ENCODE measurements at places on chromosomes 1 and 21. TPM values are rescaled to one million over a fixed set of nuclear protein-coding genes. Genes with fewer than 3 reads are reported as not detected.

The C1QA gene
- 10.4 TPM for total RNA-seq

The ATAD3C gene
- total RNA-seq, result 2.1 TPM

The FAM72C gene
- 2.8 TPM for total RNA-seq

The RGSL1 gene
- not detected for total RNA-seq

The YBEY gene
- total RNA-seq, result 11.9 TPM

The HES3 gene
- total RNA-seq, result not detected

The CR1L gene
- total RNA-seq, result not detected

The LCE1C gene
- 1.00 TPM for total RNA-seq

The CLIC6 gene
- 0.60 TPM for total RNA-seq

The SLC26A9 gene
- total RNA-seq, result 2.3 TPM

The TMPRSS15 gene
- total RNA-seq, result not detected

The SAMSN1 gene
- total RNA-seq, result 2.2 TPM

The INAVA gene
- total RNA-seq, result 54.8 TPM

The CASQ1 gene
- total RNA-seq, result 0.28 TPM

The OR6N1 gene
- not detected for total RNA-seq

The TSPAN2 gene
- 0.68 TPM for total RNA-seq

The CDA gene
- total RNA-seq, result 97.6 TPM

The NUDC gene
- 35.7 TPM for total RNA-seq

The MROH9 gene
- not detected for total RNA-seq

The KRTAP6-2 gene
- total RNA-seq, result not detected

The HSD11B1 gene
- total RNA-seq, result 0.36 TPM

The SLC1A7 gene
- total RNA-seq, result not detected

The CACNA1S gene
- not detected for total RNA-seq

The NBPF14 gene
- total RNA-seq, result 24.5 TPM

The CDK18 gene
- 3.5 TPM for total RNA-seq

The TTC22 gene
- total RNA-seq, result 113 TPM

The EPHA8 gene
- 0.48 TPM for total RNA-seq

The TNFAIP8L2 gene
- total RNA-seq, result not detected

The CD48 gene
- total RNA-seq, result 2.0 TPM

The GSTM5 gene
- 0.36 TPM for total RNA-seq

The THEM5 gene
- 0.32 TPM for total RNA-seq

The SPRR2G gene
- 0.68 TPM for total RNA-seq

The LMX1A gene
- total RNA-seq, result 0.04 TPM

The SPRR2E gene
- total RNA-seq, result 1,779 TPM

The CATSPERE gene
- 0.64 TPM for total RNA-seq

The NBPF4 gene
- total RNA-seq, result 0.08 TPM

The C1orf115 gene
- 2.5 TPM for total RNA-seq

The F13B gene
- not detected for total RNA-seq

The AGMAT gene
- 1.4 TPM for total RNA-seq

Data from esophagus mucosa (tissue), 1 donor.